A549 treated with GW870086 at 1 μM for 4 hours (cell line): ENCODE measurements at places on chromosomes 11 and 22. TPM values are rescaled to one million over a fixed set of nuclear protein-coding genes. Genes with fewer than 3 reads are reported as not detected.

The C11orf21 gene
- total RNA-seq, result not detected in 5 replicates

The VSIG2 gene
- total RNA-seq, result not detected in 5 replicates

The KDM4E gene
- not detected in 5 replicates for total RNA-seq

The OR52I1 gene
- not detected in 5 replicates for total RNA-seq

The C2CD3 gene
- 15.8 to 18.5 TPM (median 17.0 TPM) in 5 replicates for total RNA-seq

The CRYBA4 gene
- total RNA-seq, result not detected in 5 replicates

The CELF1 gene
- total RNA-seq, result 41.4 to 50.5 TPM (median 49.2 TPM) in 5 replicates

The TSGA10IP gene
- total RNA-seq, result not detected in 5 replicates

The SHANK2 gene
- total RNA-seq, result 6.3 to 10.5 TPM (median 8.3 TPM) in 5 replicates

The MICALL1 gene
- total RNA-seq, result 15.2 to 20.4 TPM (median 20.0 TPM) in 5 replicates

The OR5P2 gene
- total RNA-seq, result not detected in 5 replicates

The FGF4 gene
- total RNA-seq, result not detected in 5 replicates

The RTCB gene
- total RNA-seq, result 78.1 to 80.1 TPM (median 78.8 TPM) in 5 replicates

The GGTLC2 gene
- total RNA-seq, result not detected in 5 replicates

The PLAAT5 gene
- not detected in 5 replicates for total RNA-seq

The ART5 gene
- 0.24 to 0.43 TPM (median 0.33 TPM) in 4 of 5 replicates, not detected in the other for total RNA-seq

The CD248 gene
- not detected in 5 replicates for total RNA-seq

The DCDC1 gene
- total RNA-seq, result 0.37 to 0.78 TPM (median 0.51 TPM) in 5 replicates
